Cerebellum (tissue), 4 donors: ENCODE measurements at places on chromosomes 3 and 15. TPM values are rescaled to one million over a fixed set of nuclear protein-coding genes. Genes with fewer than 3 reads are reported as not detected.
A peak's percentile ranks its signal among the peaks of the same experiment; 100 is the strongest.

- no peak for DNase-seq
These were observed 127.8 kb downstream of the STAG1 start for GRCh38 chr3:136624371-136624770.

RPL39L gene
- 11.8 TPM for total RNA-seq

DNA sequence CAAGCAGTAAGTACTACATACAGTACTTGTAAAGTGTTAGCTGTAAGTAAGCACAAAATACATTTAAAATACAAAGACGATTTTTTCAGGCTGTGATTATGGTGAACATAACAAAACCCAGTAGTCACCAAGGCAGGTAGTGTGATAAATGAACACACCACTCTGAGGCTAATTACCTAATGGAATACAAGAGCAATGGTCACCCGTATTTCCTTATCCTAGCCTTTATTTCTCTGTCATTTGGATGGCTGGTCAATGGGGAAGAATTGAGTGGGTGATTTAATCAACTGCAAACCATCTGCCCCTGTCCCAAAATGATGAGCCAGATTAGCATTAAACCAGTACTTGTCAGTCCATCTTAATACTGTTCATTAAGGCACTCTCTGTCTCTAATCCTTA, 89.2 kb upstream of the CGNL1 start:
- DNase-seq = no peak

ACAN gene
- total RNA-seq = 0.45 TPM

GOLGA6L1 gene
- total RNA-seq = not detected

DNA sequence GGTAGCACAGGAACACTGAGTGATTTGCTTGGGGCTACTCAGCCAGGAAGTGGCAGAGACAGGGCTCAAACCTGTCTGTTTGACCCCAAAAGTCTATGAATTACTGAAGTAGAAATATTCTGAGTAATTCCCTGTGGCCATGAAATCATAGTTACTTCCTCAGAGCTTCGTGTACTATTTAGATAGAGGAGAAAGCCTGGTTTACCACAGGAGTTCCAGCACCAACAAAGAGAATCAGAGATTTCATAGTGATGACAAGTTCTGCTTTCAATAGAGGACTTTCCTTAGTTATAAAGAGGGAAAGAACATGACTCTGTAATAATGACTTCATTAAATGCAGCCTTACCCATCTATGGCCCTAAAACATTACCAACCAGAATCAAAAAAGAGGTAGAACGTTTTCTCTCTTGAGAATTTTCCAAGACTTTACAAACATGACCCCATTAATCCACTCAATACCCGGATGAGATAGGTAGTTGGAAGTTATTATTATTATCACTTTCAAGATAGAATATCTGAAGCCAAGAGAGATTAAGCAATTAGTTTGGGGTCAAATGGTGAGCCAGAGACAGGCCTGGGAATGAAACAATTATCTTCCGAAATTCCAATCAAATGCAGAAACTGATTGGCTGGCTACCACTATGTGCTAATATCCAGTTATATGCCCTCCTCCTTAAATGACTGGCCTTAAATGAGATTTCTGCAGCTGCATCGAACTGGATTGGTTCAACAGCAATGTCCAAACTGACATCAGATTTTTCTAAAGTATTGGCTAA, 13.6 kb upstream of the WNT5A start:
- DNase-seq = no peak

DNA sequence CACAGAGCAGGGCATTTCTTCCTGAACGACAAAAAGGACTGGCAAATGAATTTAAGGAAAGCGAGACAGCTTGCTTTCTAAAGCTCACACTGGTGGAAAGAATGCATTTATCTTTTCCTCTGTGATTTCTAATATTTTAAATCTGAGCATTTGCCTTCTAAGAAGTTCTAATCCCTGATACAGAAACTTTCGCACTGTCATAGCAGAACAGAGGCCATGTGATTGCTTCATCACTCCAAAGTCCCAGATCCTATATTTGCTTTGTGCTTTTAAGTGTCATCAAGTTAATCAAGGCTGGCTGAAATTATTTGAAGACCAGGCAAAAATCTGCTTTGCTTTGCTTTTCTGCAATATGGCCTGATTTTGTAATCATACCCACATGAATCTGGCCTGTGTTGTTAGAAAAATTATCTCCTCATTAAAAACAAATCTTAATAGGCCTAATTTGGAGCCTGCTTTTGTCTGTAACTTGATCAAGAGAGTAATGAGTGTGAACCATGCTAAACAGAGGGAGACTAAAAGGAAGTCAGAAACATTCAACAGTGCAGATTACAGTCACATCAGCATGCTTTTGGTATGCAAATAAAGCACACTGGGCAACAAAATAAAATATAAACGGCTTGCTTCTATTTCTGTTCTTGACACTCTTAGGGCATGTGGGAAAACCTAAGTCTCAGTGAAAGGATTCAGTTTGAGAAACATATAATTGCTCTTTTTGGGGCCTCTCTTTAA, 178.2 kb upstream of the ADAMTS9 start:
- no peak for DNase-seq

GRCh38 chr15:77568973-77569728, 63.6 kb downstream of the LINGO1 start:
- DNase-seq = no peak

GRCh38 chr3:170634663-170635384, 48.9 kb upstream of the SLC7A14 start:
- DNase-seq = no peak

- DNase-seq = no peak
These were observed 67.4 kb downstream of the PIK3R4 start for GRCh38 chr3:130679218-130679617.

DNA sequence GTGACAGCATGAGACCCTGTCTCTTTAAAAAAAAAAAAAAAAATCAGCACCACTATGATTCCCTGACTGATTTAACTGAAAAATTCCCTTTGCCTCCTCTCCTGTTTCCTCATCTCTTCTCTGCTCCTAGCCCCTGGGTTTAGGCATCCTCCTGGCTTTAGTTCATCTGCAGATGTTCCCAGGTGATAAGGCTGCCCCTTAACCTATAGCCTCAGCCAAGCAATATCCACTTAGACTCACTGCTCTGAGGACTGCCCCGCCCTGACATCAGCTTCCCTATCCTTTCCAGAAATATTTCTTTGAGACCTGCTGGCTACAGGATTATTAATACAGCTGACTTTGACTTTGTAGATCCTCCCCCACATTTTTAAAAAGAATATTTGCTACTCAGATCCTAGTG, 39.4 kb upstream of the HACD2 start:
- no peak for DNase-seq

DNA sequence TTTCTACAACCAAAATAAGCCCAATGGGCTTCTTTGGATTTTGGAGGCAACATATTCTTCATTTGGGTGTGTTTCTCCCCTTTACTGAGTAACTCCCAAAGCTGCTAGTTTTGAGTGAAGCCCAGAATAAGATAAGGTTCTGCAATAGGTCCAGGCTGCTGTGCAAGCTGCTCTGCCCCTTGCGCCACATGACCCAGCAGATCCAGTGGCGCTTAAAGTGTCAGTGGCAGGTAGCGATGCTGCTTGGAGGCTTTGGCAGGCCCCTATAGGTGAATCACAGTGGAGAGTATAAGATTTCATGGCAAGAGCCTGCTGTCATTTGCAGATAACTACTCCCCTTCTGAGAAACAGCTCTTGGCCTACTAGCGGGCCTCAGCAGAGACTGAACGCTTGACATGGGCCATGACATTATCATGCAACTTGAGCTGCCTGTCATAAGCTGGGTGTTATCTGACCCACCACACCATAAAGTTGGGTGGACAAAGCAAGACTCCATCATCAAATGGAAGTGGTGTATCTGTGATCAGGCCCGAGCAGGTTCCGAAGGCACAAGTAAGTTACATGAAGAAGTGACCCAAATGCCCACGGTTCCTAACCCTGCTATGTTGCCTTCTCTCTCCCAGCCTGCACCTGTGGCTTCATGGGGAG, 88.4 kb upstream of the OXTR start:
- no peak for DNase-seq

DNA sequence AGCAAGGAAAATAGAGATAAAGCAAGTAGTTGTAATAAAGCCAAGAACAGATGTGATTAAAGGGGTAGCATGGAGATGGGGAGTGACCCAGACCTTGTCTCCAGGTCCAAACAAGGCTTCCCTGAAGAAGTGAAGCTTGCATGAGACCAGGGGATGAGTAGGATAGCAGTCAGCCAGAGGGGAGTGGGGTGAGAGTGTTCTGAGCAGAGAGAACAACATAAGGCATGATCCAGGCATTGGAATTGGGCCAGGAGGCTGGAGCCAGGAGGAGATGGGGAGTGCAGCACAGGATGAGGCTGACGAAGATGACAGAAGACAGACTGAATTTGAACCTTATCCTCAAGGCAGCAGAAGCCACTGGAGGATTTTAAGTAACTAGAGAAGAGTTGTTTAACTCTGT, 7.2 kb downstream of the TMOD2 start:
- peak; percentile 90 for DNase-seq

- DNase-seq = no peak
These were observed 551.8 kb upstream of the CBLB start for GRCh38 chr3:106420628-106421027.

GRCh38 chr3:73324203-73325155, 263.0 kb downstream of the EBLN2 start:
- DNase-seq = no peak

FOXB1 gene
- total RNA-seq = 0.91 TPM

- DNase-seq = no peak
These were observed 587 bp downstream of the WDR49 start for GRCh38 chr3:167653155-167653554.

DNA sequence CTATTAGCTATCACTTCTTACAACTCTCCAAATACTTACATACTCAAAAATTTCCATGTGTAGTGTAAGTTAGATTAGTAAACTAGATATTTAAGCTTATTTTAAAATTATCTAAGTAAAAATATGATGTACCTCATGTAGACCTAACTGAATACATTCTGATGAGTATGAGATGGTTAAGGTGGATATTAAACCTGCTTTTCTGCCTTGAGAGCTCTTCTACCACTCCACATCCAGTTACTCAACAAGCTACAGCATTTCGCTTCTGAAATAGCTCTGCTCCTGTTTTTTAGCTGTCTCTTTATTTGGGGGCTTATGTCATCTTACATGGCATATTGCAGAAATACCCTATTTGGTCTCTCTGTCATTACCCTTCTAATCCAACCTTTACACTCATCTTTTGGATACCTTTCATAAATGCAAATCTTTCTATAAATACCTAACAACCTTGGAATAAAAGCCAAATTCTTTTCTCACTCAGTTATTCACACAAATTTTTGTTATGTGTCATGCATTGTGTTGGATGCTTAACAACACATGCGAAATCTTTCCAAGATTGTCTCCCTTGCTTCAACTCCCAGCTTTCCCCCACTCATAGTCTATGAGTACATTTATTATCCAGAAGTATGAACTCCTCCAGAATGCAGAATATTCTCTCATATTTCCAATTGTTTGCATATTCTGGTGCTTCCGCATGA, 92.0 kb downstream of the ALCAM start:
- no peak for DNase-seq

GRCh38 chr3:169085827-169086226, 577.7 kb downstream of the MECOM start:
- no peak for DNase-seq

- no peak for DNase-seq
These were observed 64.0 kb downstream of the RGMA start for GRCh38 chr15:93024716-93025624.

- DNase-seq = no peak
These were observed 37.9 kb downstream of the ADIPOQ start for GRCh38 chr3:186880406-186880805.

PSMA4 gene
- 60.7 TPM for total RNA-seq

MFN1 gene
- total RNA-seq = 95.7 TPM

DNA sequence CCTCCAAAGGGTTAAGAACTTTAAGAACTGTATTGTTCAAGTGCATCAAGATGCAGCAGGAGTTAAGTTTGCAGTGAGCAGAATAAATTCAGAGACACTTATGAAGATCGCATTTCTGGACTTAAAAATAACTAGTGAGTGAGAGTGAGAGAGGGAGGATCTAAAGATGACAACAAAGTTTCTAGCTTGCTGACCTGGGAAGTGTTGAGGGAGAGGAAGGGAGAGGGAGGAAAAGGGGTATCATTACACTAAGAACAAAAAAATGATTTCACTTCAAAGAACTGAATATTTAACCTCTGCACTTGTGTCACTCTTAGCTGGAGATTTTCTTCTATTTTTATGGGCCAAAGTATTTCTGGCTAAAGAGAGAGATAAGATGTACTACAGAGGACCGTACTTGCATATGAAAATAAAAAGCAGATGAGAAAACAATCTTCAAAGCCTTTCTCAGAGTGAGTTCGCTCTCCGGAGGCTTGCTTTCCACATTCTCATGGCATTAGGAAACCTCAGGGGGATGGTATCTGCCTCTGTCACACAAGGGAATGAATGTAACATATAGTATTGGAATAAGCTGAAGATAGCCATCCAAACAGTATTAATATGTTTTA, 91.4 kb upstream of the TJP1 start:
- no peak for DNase-seq

CHRNA3 gene
- total RNA-seq = 7.6 TPM

GRCh38 chr3:16366581-16366980, 101.6 kb downstream of the OXNAD1 start:
- no peak for DNase-seq

IDH2 gene
- 51.9 TPM for total RNA-seq

DNA sequence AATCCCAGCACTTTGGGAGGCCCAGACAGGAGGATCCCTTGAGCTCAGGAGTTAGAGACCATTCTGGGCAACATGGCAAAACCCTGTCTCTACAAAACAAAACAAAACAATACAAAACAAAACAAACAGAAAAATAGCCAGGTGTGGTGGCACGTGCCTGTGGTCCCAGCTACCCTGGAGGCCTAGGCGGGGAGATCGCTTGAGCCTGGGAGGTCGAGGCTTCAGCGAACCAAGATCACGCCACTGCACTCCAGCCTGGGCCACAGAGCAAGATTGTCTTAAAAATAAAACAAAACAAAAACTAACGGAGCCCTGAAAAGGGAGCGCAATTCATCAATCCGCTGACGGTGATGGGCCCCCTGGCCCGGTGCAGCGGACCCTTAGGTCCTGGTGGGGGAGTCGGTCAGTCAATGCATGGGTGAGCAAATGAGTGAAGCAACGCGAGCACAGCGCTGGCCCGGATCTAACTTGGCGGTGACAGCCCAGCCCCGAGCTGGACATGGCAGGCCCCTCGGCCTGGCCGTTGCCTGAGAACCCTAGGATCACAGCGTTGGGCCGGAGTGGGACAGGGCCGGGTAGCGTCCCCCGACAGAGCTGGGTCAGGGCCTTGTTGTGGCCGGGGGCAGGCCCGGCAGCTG, 52.4 kb upstream of the BLM start:
- DNase-seq = peak; percentile 58

CEP19 gene
- 8.0 TPM for total RNA-seq
